Fibroblast of lung (primary cell): ENCODE measurements at places on chromosomes 5 and 9. TPM values are rescaled to one million over a fixed set of nuclear protein-coding genes. Genes with fewer than 3 reads are reported as not detected.

GRCh38 chr9:35568196-35568595 lies 36.9 kb upstream of the TESK1 start:
- DNase-seq = no peak

DNA sequence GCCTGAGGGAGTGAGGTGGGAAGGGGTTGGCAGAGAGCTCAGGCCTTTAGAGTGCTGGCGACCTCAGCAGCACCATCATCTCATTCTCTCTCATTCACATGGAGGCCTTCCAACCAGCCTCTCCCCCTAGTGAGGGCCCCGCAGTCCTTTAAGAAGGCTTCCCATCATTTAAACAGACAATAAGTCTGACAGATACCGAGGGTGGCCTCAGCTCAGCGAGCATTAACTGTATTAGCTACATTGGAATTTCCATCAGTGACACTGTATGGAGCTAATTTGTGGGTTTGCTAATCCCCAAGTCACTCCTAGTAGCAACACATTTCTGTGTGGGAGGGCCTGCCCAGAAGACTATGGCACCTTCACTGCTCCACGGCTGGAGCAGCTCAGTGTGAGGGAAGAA lies 75.8 kb downstream of the INSYN2B start:
- peak; percentile 8 for DNase-seq

- no peak for DNase-seq
These were observed 2.9 kb downstream of the DHX29 start for GRCh38 chr5:55304584-55304983.

GRCh38 chr9:36897019-36897418 lies 137.0 kb downstream of the PAX5 start:
- DNase-seq = no peak

DNA sequence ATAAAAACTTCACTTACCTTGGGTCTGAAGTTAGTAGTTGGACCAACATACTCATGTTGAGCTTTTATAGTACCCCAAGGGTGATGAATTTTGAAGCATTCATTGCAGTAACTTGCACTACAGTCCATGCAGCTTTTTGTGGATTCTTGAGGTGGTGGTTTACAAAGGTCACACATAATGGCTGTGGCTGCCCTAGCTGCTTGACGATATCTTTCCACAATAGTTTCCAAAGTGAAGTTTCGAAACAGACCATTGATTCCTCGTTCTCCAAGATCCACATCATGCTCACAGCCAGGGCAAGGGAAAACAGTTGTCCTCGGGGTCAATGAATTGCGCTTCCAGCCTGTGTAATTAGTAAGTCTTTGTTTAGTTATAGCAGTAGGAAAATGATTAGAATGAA lies 22.7 kb downstream of the TRIM36 start:
- no peak for DNase-seq

DNA sequence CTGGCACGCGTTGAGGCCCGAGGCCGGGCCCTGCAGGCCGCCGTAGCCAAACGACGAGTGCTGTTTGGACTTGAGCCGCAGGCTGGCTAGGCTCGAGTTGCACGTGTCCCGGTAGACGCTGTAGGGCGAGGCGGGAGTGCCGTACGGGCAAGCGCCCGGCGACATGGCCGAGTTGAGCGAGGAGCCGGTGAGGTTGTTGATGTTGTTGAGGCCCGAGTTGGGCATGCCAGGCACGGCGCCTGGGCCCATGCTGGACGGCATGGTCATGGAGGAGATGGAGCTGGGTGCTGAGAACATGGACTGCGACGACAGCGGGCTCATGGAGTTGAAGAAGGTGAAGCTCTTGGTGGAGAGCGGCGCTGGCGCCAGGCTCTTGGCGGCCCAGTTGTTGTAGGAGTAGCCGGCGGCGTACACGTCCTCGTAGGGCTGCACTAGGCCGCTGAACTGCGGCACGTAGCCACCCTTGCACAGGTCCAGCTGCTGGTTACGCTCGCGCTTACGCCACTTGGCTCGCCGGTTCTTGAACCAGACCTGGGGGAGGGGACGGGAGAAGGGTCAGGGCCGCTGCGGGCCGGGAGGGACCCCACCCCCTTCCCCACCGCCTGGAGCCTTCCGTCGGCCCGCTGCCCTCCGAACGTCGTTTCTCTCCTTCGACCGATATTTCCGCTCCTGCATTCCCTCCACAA lies 5.1 kb downstream of the PITX1 start:
- no peak for DNase-seq

DNA sequence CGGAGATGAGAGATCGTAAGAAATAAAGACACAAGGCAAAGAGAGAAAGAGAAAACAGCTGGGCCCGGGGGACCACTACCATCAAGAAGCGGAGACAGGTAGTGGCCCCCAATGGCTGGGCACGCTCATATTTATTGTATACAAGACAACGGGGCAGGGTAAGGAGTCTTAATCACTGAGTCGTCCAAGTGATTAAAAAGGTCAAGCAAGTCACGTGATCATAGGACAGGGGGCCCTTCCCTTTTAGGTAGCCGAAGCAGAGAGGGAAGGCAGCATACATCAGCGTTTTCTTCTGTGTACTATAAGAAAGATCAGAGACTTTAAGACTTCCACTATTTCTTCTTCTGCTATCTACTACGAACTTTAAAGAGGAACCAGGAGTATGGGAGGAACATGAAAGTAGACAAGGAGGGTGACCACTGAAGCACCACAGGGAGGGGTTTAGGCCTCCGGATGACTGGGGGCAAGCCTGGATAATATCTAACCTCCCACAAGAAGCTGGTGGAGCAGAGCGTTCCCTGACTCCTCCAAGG lies 24.6 kb upstream of the QSOX2 start:
- DNase-seq = no peak

GRCh38 chr5:37071901-37072581 lies 177.1 kb downstream of the CPLANE1 start:
- DNase-seq = peak; percentile 40

GRCh38 chr5:111706345-111706744 lies 50.6 kb downstream of the NREP start:
- no peak for DNase-seq

GRCh38 chr9:114161513-114161912 lies 6.2 kb downstream of the COL27A1 start:
- DNase-seq = no peak

- DNase-seq = no peak
These were observed 10.6 kb downstream of the PTBP3 start for GRCh38 chr9:112322701-112323377.

DNA sequence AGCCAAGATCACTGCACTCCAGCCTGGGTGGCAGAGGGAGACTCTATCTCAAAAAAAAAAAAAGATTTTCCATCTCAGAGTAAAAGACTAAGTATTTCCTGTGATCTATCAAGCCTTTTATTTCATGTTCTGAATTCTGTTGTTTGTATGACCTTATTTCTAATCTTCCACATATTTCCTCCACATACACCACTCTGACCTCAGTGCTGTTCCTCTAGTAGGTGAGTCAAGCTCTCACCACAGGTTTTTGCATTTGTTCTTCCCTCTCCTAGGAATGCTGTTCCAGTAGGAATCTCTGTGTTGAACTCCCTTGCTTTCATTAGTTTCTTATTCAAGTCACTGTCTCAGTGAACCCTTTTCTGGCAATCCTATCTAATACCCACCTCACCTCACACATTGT lies 68.1 kb downstream of the INVS start:
- DNase-seq = no peak

- no peak for DNase-seq
These were observed 30.9 kb upstream of the DAB2 start for GRCh38 chr5:39455645-39456044.

COMMD10 gene
- 31.6 and 35.8 TPM in 2 replicates for total RNA-seq

SEC61B gene
- total RNA-seq = 58.8 and 66.0 TPM in 2 replicates

NR5A1 gene
- total RNA-seq = not detected in 2 replicates

EIF4EBP3 gene
- total RNA-seq = 1.8 and 2.3 TPM in 2 replicates

PDE8B gene
- 0.17 and 0.26 TPM in 2 replicates for total RNA-seq

LCN12 gene
- total RNA-seq = 0.17 TPM in 1 of 2 replicates, not detected in the other

ANKRD34B gene
- not detected in 2 replicates for total RNA-seq

OR1J2 gene
- 0.26 and 0.33 TPM in 2 replicates for total RNA-seq
